ENCODE measurements at places on chromosomes 3 and 15.

DNA sequence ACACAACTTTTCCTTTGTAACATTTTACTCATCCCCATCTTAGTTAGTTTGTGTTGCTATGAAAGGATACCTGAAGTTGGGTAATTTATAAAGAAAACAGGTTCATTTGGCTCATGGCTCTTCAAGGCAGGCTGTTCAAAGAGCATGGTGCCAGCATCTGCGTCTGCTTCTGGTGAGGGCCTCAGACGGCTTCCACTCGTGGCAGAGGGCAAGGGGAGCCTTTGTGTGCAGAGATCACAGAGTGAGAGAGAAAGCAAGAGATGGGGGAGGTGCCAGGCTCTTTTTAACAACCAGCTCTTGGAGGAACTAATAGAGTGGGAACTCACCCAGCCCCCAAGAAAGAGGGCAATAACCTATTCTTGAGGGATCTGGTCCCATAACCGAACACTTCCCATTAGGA, 23.1 kb downstream of the PLA2G4F start:
- no peak for DNase-seq

DNA sequence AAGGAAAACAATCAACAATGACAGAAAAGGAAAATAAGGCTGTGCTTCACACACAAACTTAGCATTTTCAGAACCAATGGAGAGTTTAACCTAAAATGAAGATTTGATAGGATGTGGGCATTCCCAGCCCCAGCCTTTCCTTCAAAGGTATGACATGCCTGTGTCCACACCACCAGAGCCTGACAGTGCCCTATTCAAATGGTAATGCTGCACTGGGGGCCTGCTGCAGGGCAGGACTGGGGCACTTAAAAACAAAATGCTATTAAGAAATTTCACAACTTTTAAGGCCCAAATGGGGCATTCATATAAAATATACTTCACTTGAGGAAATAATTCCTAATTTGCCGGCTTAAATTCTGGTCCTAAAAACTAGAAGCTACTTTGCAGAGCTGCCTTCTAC, 30.9 kb upstream of the TKT start:
- DNase-seq: no peak

GRCh38 chr3:142809259-142809658, 79.6 kb downstream of the PCOLCE2 start:
- no peak for DNase-seq

GRCh38 chr3:150238995-150239619, 169.0 kb upstream of the TSC22D2 start:
- DNase-seq: no peak

DNA sequence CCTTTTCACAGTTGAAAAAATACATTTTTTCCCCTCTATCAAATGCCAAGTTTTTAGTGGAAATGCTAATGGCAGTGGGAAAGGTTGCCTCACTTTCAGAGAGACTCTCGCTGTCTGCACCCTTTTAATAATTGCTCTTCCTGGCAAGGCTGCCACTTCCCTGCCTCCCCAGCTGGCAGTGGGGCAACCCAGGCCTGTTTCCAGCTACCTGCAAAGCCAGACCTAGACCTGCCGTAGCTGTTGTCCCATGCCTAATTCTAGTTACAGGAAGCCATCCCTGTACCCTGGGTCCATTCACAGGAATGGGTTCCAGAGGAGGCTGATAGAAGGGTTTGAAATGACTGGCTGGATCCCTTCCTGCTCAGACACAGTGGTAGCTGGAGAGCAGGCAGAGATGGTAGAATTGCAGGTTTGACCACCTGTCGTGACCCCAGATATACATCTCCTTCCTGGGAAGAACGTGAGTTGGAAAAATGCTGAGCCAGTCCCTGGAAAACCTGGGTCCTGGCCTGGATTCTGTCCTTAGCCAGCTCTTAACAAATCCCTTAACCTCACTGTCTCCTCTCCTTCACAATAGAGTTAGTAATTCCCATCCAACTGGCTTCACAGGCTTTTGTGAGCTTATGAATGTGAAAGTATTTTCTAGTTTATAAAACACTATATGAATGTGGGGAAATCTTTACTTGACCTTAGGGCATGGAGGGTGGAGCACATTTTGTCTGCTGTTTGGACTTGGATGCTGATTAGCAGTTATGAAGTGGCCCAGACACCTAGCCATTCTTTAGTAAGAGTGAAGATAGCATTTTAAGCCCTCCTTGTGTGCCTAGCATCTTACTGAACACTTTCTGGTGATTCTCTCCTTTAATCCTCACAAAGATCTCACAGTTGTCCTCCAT, 12.9 kb upstream of the ALPK3 start:
- DNase-seq: no peak

DNA sequence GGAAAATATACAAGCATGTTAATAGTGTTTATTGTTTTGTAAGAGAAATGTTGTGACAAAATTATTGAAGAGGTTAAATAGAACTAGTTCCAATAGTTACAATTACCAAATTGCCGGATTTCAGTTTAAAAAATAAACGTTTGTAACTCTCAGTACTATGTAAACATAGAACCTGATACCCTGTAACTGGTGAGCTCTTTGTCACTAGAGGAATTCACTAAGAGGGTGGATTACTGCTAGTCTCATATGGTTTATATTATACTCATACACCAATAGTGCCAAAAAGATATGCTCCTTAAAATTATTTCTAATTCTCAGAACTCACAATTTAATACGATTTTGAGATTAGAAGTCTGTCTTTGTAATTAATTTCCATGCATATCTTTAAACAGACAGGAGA, 7.6 kb upstream of the GMNC start:
- DNase-seq: no peak

GRCh38 chr3:42387802-42388651, 22.4 kb downstream of the LYZL4 start:
- DNase-seq: no peak

- DNase-seq: no peak
These were observed 7.1 kb upstream of the LIPC start for GRCh38 chr15:58424722-58425121.

- no peak for DNase-seq
These were observed 1120.1 kb downstream of the ROBO1 start for GRCh38 chr3:78647726-78648125.

DNA sequence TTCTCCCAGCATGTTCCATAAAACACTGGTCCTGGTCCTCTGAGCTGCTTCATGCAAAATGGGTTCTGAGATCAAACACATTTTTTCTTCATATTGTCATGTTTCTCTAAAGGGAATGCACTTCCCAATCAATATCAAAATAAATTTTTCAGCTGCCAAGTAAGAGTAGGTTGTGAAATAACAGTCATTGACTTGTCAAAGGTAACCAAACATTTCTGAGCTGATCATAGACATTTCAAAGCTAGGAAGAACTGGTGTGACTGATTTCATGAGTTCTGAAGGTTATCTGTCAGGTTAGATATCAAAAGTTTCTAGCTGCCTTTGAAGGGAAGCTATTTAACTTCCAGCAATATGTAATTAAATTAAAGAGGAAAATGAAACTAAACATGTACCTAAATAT, 770.9 kb downstream of the TBL1XR1 start:
- DNase-seq: no peak

DNA sequence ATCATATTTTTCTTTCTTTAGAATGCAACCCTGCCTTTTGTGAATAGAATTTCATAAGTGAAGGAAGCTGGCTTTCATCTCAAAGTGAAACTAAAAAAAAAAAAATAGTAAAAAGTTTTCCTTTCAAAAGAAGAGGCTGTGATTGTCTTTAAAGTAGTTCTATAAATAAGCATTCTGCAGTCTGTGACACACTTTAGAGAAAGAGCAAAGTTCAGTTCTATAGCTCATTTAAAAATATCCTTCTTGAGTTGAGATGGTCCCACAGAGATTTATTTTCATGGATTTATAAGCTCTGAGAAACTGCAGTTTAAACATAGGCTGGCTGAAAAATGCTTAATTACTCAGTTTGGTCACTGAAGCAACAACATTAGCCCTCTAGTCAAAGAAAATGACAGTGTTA, 36.1 kb upstream of the CNTN6 start:
- DNase-seq: no peak

GRCh38 chr3:89059211-89059925, 48.1 kb upstream of the EPHA3 start:
- DNase-seq: no peak

GRCh38 chr15:63035977-63036376, 6.6 kb upstream of the TPM1 start:
- DNase-seq: no peak

- DNase-seq: no peak
These were observed 128.7 kb downstream of the SCAPER start for GRCh38 chr15:76776480-76776879.

- no peak for DNase-seq
These were observed 737.5 kb upstream of the LMCD1 start for GRCh38 chr3:7764115-7764514.

DNA sequence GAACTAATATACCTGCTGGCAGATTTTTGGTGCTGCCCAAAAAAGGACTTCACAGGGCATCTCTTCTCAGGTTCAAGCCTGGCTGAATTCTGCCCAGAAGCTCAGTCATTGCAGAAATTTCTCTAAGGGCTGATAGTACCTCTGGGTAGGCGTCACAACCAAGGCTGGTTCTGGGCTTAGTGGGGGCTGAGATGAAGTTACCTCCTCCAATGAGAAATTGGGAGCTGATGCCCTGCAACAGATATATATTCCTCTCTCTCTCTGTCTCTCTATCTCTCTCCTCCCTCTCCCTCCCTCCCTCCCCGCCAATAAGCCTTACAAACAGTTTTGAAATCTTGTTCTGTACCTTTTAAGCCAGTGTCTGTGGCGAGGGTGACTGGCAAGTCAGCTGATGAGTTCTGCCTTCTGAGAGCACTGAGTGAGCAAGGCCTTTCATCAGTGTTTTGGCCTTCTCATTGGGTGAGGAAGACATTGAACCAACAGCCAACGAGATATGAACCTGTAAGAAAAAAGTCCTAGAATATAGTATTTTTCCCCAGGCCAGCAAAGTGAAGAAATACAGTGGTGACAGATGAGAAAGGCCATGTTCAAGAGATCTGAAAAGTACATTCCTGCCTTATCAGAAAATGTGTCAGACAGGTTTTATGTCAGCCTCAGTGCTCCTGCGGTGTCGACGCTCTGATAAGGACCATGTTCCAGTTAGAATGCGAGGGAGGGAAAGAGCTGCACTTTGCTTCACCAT, 45.5 kb downstream of the TMEM39A start:
- no peak for DNase-seq

GRCh38 chr3:73365756-73366397, 258.9 kb downstream of the PDZRN3 start:
- no peak for DNase-seq

DNA sequence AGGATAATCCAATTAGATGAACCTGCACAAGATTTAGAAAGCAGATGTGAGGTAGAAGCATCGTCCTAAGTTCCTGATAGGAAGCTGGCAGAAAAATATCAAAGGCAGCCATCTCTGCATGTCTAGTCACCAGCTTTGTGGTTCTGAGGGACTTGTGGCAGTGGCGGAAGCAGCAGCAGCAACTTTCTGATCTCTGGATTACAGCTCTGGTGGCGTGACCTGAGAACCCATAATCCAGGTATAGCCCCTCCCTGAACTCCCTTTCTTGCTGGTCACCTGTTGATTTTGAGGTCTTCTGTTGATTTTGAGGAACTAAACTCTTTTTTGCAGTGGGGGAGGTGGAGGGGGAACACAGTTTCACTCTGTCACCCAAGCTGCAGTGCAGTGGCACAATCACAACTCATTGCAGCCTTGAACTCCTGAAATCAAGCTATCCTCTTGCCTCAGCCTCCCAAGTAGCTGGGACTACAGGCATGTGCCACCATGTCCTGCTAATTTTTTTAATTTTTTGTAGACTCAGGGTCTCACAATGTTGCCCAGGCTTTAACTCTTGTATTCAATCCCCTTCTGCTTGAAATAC, 7.9 kb downstream of the FSIP1 start:
- DNase-seq: no peak

GRCh38 chr15:53534105-53534839, 225.2 kb downstream of the WDR72 start:
- DNase-seq: no peak

DNA sequence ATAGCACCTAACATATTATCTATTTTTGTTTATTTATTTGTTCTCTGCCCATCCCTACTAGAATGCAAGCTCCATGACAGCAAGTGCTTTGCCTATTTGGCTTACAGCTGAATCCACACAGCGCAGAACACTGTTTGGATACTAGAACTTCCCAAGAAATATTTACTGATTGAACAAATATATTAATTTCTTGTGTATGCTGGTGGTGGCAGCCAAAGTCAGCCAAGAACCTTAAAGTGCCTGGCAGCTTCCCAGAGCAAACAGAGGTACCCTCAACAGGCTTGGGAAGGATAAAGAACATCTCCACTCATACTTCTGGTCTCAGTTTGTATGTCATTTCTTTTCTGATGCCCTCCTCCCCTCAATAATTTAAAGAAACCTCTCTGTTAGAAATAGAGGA, 111.8 kb upstream of the SLC25A36 start:
- no peak for DNase-seq

- DNase-seq: no peak
These were observed 397.8 kb downstream of the IGSF11 start for GRCh38 chr3:118636841-118637240.

DNA sequence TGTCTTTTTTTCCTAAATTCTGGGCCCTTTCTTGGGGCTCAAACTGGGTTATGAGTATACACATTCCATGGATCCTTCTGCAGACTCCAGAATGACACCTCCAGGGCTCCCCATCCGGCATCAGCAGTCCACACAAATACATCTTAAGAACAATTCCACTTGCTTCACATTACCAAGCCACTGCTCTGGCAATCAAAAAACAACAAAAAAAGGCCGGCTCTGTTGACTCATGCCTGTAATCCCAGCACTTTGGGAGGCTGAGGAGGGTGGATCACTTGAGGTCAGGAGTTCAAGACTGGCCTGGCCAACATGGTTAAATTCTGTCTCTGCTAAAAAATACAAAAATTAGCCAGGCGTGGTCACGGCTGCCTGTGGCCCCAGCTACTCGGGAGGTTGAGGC, 49.9 kb upstream of the LPP start:
- DNase-seq: no peak

GRCh38 chr3:170697908-170698307, 112.0 kb upstream of the SLC7A14 start:
- DNase-seq: no peak

DNA sequence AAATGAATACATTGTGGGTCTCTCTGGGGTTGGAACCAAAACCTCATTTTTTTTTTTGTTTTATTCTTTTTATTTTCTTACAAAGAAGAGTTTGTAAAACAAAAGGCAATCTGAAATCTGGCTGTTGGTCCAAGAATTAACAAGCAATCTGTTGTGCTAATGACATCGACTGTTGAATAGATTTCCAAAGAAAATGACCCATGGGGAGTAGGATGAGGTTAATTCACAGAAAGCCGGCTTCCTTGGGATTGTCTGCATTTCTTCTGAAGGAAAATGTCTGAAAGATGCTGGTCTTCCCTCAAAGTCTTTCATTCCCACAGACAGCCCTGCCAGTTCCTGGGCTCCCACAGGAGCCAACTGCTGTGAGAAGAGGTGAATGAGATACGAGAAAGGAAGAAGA, 92.9 kb downstream of the LRRC3B start:
- no peak for DNase-seq

DNA sequence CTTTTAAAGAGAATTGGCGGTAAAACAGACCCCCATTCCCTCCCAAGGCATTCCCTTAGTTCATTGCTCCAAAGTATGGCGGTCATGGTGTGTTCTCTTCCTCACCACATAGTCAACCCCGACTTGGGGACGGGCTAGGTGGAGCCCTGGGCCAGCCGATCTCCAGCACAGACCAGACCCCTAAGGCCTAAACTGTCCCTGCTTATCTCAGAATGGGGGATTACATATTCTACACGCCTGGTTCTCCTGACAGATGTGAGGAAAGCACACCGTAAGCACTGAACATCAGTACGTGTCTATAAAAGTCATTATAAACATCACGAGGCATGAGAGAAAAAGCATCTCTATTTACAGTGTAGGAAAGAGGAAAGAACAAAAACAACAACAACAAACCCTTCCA, 244.5 kb upstream of the STT3B start:
- DNase-seq: no peak
